ENCODE measurements at places on chromosomes 2 and 18.

DNA sequence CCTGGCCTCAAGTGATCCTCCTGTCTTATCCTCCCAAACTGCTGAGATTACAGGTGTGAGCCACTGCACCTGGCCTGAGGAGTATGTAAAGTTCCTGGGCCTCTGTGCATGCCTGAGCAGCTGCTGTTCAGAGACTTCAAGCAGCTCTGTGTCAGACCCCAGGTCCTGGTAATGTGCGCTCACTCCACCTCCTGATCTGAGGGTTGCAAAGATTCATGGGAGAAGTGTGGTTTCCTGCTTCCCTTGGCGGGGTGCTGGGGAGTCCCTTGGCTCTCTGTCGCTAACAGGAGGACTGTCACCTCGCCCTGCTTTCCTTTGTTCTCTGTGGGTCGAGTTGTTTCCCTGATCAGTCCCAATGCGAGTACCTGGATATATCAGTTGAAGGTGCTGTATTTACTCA lies 8.6 kb upstream of the IL36A start:
- DNase-seq: no peak

- DNase-seq: no peak
These were observed 93.8 kb downstream of the C2orf74 start for GRCh38 chr2:61255580-61256437.

GRCh38 chr2:173210270-173211196 lies 134.9 kb downstream of the MAP3K20 start:
- DNase-seq: peak; percentile 81

GRCh38 chr2:12515871-12516270 lies 200.9 kb upstream of the TRIB2 start:
- DNase-seq: no peak

- no peak for DNase-seq
These were observed 77.1 kb upstream of the B3GNT7 start for GRCh38 chr2:231318436-231318835.

GRCh38 chr2:111632661-111633060 lies 251.3 kb downstream of the ANAPC1 start:
- DNase-seq: no peak

GRCh38 chr2:164719996-164720941 lies 99.0 kb upstream of the GRB14 start:
- no peak for DNase-seq

- no peak for DNase-seq
These were observed 72.2 kb upstream of the MAP2 start for GRCh38 chr2:209351636-209352035.

- no peak for DNase-seq
These were observed 267.8 kb upstream of the TRIB2 start for GRCh38 chr2:12448846-12449505.

DNA sequence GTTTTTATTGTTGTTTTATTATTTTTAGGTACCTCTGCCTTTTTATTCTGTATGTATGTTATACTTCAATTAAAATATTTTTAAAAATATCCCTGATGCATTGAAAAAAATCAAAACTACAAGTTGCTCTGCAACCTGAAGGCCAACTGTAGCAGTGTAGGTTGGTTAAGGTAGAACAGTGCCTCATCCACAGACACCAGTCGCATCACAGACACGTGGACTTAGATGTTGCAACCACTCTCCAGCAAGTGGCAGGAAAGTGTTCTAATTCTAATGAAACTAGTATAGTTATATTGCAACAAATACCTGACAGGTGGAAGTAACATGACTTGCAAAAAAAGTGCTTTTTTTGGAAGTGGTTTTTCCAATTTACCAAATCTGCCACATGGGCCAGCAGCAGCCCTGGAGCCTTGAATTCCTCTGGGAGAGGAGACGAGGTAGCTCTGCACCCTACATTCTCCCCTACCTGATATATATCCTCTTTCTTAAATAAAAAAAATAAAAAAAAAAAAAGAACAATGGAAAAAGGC lies 28.4 kb upstream of the SLC3A1 start:
- DNase-seq: no peak

- DNase-seq: no peak
These were observed 20.6 kb upstream of the METAP1D start for GRCh38 chr2:171979103-171979502.

DNA sequence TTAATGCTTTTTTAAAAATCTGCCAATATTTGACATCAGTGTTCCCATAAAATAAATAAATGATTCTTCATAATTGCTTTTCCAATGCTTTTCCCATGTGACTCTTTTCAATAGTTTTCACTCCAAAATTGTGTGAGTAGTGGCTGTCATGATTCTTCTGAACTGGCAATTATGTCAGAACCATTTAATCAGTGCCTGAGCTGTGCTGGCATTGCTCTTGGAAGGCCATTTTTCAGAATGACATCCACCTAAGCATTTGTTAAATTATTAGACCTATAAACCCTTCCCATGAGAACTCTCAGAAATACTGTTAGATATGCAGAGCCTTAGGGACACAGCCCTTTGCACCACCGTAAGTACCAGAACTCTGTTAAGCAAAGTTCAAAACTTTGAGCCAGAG lies 334.9 kb upstream of the RAB12 start:
- DNase-seq: no peak

DNA sequence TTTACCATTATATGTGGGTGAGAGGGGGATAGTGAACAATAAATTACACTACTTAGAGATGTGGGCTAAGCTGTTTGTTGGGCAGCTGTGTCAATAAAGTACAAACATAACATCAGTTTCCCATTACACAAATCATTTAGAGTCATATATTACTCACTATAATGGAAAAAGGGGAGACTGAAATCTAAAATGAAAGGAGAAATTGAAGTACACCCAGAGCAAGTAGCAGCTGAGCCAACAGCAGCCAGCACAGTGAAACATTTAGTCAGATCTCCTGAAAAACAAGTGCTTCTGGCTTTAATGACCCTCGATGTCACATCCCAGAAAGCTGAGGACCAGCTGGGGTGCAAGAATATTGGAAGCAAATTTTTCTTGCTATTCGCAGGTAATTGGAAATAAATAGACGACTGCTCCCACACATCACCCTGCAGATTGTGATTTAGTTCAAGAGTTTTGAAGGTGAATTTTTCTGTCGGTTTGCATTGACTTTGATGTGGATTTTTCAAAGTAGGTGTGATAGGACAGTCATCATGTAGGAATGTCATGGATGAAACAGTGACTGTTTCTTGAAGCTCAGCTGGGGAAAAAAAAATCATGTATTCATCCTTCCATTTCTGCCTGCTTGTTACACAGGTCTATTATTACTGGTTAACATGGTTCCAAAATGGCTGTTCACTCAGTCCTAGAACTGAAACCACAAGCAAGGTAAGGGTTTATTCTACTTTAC lies 1607.3 kb upstream of the CELF4 start:
- DNase-seq: peak; percentile 54
